Esophagus muscularis mucosa (tissue), 4 donors: ENCODE measurements at places on chromosomes 1 and 21.

DNA sequence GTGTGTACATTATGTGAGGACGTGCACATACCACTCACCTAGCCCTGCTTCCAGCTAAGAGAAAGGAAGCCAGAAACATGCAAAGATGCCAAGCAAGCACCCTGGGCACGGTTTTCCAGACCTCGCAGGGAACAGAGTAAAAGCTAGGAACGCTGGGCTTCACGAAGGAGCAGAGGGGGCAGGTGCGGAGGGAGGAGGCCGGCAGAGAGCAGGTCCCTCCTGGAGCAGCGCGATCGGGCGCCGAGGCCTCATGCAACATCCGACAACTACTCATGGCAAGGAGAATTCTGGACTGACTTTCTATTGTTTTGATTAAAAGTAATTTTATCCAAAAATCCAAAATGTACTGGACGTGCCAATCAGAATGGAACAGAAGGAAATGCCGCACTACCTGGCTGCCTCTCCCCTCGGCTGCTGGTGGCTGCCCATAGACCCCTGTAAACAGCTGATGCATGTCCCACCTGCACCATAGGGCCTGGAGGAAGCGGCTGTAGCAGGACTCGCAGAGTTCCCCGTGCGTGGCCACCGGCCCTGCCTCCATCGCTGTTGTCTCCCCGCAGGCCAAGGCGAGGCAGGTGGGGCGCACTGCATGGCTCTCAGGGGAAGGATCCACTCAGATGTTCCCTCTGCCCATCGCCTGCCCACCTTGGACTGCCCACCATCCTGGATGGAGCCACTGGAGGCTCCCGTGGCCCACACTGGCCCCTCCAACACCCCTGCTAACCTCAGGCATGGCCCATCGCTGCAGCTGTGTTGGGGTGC is 93.5 kb downstream of the WDR4 start:
- no peak overlapping the region for H3K27ac ChIP-seq
- peaks cover 22% of the 10 kb centered on the region for H3K4me1 ChIP-seq
- DNase-seq, result no peak

GRCh38 chr1:18429654-18430053 is 51.1 kb upstream of the KLHDC7A start:
- DNase-seq, result no peak
- no peak overlapping the region for H3K27ac ChIP-seq
- no peaks in the 10 kb centered on the region for H3K27me3 ChIP-seq
- no peaks in the 10 kb centered on the region for H3K4me1 ChIP-seq
- no peaks in the 10 kb centered on the region for H3K36me3 ChIP-seq

GRCh38 chr1:35768350-35769187 is 1.2 kb downstream of the CLSPN start:
- peak overlapping the region; percentile 64 for H3K4me3 ChIP-seq
- no peaks in the 10 kb centered on the region for H3K27me3 ChIP-seq
- no peak for DNase-seq
- H3K36me3 ChIP-seq, result no peaks in the 10 kb centered on the region
- peak overlapping the region; percentile 75 for H3K27ac ChIP-seq
- H3K4me1 ChIP-seq, result peaks cover 17% of the 10 kb centered on the region

DNA sequence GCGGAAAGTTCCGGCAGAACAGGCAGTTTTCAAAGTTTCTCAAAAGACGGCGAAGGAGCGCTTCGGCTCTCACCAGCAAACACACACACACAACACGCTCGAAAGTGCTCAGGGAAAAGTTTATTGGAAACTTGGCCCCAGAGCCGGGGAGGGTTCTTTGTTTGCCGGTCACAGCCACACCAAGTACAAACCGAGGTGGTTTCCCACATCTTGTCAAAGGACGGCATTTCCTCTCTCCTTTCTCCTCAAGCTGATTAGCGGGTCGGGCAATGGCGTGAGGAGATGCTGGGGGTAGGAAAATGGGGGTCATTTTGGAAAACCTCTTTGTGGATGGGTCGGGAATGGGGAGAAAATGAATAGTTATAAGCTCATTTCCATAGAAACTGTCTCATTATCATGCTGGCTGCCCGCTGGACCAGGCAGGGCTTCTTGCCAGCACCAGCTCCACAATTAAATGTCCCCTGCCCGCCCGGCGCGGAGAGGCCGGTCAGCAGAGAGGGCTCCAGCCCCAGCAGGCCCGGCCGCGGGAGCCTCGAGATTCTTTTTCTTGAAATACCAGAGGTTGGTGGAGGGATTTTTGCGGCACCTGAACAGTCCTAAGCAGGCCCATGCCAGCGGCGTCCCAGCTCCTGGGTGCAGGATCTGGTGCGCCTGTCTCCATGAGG is 92.3 kb downstream of the PRDM16 start:
- no peaks in the 10 kb centered on the region for H3K36me3 ChIP-seq
- H3K27ac ChIP-seq, result no peak overlapping the region
- H3K4me3 ChIP-seq, result no peak overlapping the region
- no peaks in the 10 kb centered on the region for H3K27me3 ChIP-seq
- H3K4me1 ChIP-seq, result no peaks in the 10 kb centered on the region
- DNase-seq, result no peak
